ENCODE measurements at places on chromosomes 3 and 15. TPM values are rescaled to one million over a fixed set of nuclear protein-coding genes. Genes with fewer than 3 reads are reported as not detected.
A peak's percentile ranks its signal among the peaks of the same experiment; 100 is the strongest.

Gene SMCO1
- 0.45 TPM for total RNA-seq

Gene ARHGEF26
- 4.0 TPM for total RNA-seq

Gene PRSS50
- 4.1 TPM for total RNA-seq

Gene GP9
- not detected for total RNA-seq

Gene USP50
- total RNA-seq: not detected

Gene NOX5
- total RNA-seq: 0.12 TPM

Gene CKMT1A
- total RNA-seq: 5.9 TPM

Gene ADAMTS17
- total RNA-seq: 5.5 TPM

Gene NTRK3
- total RNA-seq: 4.4 TPM

Gene IL17RD
- 110 TPM for total RNA-seq

Gene KBTBD13
- total RNA-seq: 3.3 TPM

Gene CCR5
- not detected for total RNA-seq

DNA sequence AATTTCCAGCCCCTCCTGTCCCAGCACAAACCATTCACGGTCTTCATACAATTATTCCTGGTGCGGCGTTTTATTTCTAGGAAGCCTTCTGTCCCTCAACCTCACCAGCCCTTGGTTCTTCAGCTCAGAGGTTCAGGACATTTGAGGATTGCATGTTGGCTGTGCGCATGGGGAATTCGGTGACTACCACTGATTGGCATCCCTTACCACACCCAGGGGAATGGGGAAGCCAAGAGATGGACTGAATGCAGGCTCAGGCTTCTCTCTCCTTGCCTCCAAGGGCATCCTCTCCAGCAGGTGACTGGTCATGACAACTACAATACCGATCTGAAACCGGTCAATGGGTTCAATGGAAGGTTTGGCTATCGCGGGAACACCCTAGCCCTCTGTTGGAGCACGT is 153.8 kb downstream of the MTHFS start:
- H3K4me1 ChIP-seq: peaks cover 5% of the 10 kb centered on the region
- no peak overlapping the region for H3K27ac ChIP-seq
- no peaks in the 10 kb centered on the region for H3K27me3 ChIP-seq

- no peak overlapping the region for H3K27ac ChIP-seq
- DNase-seq: no peak
- H3K4me1 ChIP-seq: peaks cover 6% of the 10 kb centered on the region
- H3K36me3 ChIP-seq: no peaks in the 10 kb centered on the region
These were observed 57.9 kb upstream of the PPP2R3A start for GRCh38 chr3:135907422-135908165.

DNA sequence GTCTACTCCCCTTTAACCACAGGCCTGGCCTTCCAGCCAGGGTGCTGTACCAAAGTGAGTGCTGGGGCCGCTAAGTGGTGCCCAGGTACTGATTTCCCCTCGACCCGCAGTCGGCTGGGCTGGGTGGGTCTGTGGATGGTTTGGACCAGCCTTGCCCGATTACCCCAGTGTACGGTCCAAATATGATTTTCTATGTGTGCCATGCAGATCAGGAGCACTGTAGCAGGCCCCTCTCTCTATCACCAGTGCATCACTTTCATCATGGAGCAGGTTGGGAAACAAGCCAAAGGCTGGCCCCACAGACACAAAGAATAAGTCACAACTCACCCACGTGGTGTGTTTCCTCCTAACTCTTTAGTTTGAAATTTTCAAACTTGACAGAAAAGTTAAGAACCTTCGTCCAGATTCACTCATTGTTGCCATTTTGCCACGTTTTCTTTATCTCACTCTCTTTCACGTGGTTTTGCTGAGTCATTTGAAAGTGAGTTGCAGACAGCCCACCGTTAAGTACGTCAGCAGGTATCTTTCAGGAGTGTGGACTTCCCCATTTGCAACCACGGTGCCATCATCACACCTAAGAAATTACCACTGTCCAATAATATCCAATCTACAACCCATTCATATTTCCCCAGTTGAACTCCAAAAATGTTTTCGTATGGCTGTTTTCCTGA is 37.0 kb downstream of the ZNF710 start:
- H3K4me1 ChIP-seq: peaks cover 34% of the 10 kb centered on the region
- no peaks in the 10 kb centered on the region for H3K27me3 ChIP-seq
- no peak overlapping the region for H3K27ac ChIP-seq

DNA sequence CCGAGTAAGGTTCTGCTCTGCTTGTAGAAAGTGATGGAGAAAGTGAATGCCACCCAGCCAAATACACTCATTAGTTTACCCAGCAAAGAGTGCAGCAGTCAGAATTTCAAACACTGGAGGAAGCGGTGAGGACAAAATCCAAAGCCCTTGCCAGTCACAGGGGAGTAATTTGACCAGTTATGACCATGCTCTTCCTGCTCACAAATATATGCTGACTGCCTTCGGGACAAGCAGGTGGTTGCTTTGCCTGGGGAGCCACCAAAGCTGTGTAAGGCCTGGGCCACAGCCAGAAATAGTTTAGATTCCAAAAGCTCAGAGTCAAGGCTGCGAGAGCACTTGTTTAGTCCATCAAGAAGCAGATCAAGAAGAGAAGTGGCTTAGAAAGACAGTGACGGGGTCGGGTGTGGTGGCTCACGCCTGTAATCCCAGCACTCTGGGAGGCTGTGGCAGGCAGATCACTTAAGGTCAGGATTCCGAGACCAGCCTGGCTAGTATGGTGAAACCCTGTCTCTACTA is 51.0 kb upstream of the ATP13A3 start:
- peak overlapping the region; percentile 38 for H3K27ac ChIP-seq
- no peaks in the 10 kb centered on the region for H3K27me3 ChIP-seq
- peak; percentile 71 for DNase-seq
- no peak overlapping the region for H3K4me3 ChIP-seq
- no peaks in the 10 kb centered on the region for H3K4me1 ChIP-seq

DNA sequence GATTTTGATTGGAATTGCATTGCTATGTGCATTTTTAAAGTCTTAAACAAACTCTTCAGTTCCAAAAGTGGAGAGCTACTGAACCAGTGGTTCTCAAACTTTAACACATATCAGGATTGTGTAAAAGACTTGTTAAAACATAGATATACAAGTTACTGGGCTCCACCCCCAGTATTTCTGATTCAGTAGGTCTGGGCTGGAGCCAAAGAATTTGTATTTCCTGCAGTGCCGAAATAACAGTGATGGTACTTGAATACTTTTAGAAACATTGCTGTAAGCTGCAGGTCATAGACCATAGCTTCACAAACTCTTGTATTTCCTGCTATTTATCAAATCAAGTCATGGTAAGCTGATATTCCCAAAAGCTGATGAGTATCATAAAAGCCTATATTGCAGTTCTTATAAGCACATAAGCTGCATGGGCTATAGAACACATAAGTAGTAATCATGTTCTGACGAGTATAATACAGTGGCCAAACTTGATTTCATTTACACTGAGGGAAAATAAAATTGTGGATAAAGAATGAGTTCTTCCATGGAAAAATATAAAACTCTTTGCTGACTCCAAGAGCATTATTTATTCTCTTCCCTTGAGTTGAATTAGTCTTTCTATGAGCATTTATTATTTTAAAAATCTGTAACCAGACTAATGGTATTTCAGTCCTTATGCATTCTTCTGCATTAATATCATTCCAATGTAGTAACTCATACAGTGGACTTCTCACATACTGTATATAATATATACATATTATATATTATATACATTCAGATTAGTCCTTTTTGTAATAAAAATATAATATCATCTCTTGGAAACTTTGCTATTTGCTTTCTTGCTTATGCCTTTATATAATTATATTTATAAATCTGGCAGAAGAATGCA is 550.5 kb upstream of the AGTR1 start:
- no peaks in the 10 kb centered on the region for H3K36me3 ChIP-seq
- H3K4me1 ChIP-seq: no peaks in the 10 kb centered on the region
- H3K4me3 ChIP-seq: no peak overlapping the region
- DNase-seq: peak; percentile 83
- no peak overlapping the region for H3K27ac ChIP-seq

GRCh38 chr3:138513090-138513843 is 78.9 kb downstream of the ESYT3 start:
- H3K27ac ChIP-seq: no peak overlapping the region
- no peaks in the 10 kb centered on the region for H3K27me3 ChIP-seq
- H3K4me3 ChIP-seq: no peak overlapping the region

DNA sequence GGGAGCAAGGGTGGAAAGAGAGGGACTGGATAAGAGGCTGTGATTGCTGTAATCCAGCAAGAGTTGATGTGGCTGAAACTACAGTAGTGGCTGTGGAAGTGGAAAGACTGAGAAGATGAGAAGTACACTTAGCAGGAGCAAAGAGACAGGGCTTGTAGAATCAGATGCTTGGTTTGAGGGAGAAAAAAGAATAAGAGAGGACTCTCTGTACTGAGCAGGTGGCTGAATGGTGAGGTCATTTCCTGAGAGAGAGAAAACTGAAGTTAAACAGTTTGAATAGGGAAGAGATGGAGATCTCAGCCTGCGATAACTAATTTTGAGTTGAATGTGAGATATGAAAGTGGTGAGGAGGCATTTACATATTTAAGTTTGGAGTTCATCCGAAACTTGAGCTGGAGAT is 95.8 kb upstream of the SLC25A36 start:
- no peak for DNase-seq
- H3K27me3 ChIP-seq: peaks cover 66% of the 10 kb centered on the region
- H3K27ac ChIP-seq: no peak overlapping the region
- no peaks in the 10 kb centered on the region for H3K4me1 ChIP-seq
- no peak overlapping the region for H3K4me3 ChIP-seq

DNA sequence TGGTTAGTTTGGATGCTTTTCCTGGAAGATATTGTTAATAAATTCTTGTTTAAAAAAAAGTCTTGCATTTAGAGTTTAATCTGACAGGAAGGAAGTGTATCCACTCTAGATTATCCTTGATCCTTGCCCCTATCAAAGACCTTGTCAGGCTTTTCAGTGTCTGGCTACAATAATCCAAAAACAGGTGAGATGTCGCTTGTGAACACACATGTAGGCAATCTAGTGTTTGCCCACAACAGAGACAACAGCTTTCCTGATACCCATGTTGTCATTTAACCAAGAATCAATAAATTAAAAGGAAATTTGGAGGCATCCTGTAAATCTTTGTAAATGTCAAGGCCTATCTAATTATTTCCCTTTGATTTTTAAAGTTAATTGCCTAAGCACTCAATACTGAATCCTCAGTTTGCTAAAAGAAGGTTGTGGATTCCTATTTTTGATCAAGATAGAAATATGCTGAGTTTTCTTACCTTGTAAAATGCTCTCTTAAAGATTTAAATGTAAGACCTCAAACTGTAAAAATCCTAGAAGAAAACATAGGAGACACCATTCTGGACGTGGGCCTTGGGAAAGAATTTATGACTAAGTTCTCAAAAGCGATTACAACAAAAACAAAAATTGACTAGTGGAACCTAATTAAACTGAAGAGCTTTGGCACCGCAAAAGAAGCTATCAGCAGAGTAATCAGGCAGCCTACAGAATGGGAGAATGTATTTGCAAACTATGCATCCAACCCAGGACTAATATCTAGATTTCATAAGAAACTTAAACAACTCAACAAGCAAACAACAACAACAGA is 207.7 kb downstream of the NAALADL2 start:
- H3K36me3 ChIP-seq: no peaks in the 10 kb centered on the region
- no peak overlapping the region for H3K4me3 ChIP-seq
- no peak for DNase-seq
- H3K27ac ChIP-seq: no peak overlapping the region
- H3K27me3 ChIP-seq: no peaks in the 10 kb centered on the region

- no peak overlapping the region for H3K4me3 ChIP-seq
- DNase-seq: peak; percentile 85
- no peaks in the 10 kb centered on the region for H3K36me3 ChIP-seq
- peaks cover 5% of the 10 kb centered on the region for H3K4me1 ChIP-seq
- no peaks in the 10 kb centered on the region for H3K27me3 ChIP-seq
These were observed 224.0 kb downstream of the SLCO3A1 start for GRCh38 chr15:92077353-92078085.

DNA sequence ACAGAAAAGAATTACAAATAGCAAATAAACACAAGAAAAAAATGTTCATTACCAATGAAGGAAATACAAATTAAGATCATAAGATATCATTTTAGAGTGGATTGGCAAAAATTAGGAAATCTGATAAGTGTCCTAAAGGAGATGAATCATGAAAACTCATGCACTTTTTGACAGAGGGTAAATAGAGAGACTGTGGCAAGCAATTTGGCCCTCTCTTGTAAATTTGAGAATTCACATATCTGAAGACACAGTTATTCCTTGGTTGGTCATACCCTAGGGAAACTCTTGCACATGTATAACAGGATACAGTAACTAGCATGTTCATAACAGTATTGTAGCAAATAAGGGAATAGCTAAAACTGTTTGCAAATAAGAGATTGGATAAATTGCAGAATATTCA is 246.0 kb upstream of the GADL1 start:
- no peak for DNase-seq
- H3K4me1 ChIP-seq: no peaks in the 10 kb centered on the region
- H3K27me3 ChIP-seq: no peaks in the 10 kb centered on the region
- no peaks in the 10 kb centered on the region for H3K36me3 ChIP-seq

GRCh38 chr3:170699158-170700053 is 113.5 kb upstream of the SLC7A14 start:
- no peaks in the 10 kb centered on the region for H3K4me1 ChIP-seq
- H3K27me3 ChIP-seq: no peaks in the 10 kb centered on the region
- H3K27ac ChIP-seq: no peak overlapping the region
- H3K36me3 ChIP-seq: no peaks in the 10 kb centered on the region

GRCh38 chr3:179769411-179770247 is 116.8 kb downstream of the USP13 start:
- DNase-seq: no peak
- no peak overlapping the region for H3K4me3 ChIP-seq
- H3K27me3 ChIP-seq: no peaks in the 10 kb centered on the region
- H3K36me3 ChIP-seq: peaks cover 22% of the 10 kb centered on the region

Data from cardiac muscle cell (in vitro differentiated cells and primary cell).